ENCODE measurements at places on chromosomes 6 and 20.

GRCh38 chr6:126944512-126944911 lies 174.0 kb upstream of the RSPO3 start:
- no peak for DNase-seq

DNA sequence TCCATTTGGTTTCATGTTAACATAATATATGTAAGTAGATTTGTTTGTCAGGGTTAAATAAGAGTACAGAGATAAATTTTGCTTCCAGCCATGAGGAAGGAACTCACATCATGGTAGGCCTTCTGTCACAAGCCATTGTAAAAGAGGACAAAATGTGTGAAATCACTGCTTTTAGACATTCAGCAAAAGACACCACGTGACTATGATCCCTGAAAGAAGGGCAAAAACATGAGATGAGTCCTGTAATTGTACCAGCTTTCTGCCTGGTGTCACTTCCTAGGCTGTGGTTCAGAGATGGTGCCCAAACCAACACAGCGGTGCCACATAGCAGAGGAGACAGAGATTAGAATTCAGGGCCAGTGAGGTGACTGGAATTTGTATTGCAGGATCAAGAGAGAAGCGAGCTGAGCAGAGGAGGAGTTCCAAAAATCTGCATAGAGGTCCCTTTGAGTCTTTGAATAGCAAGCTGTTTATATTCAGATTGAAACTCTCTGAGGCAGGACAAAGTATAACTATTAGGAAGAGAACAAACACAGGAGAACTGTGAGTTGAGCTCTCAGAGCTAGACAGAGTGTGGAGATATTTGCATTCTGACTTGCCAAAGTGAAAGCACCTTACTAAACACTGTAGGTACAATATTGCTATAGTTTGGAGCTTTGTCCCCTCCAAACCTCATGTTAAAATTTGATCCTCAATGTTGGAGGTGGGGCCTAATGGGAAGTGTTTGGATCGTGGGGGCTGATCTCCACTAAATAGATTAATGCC lies 52.6 kb upstream of the PDE7B start:
- DNase-seq, result no peak

GRCh38 chr20:49579874-49580812 lies 12.2 kb upstream of the PTGIS start:
- DNase-seq, result no peak

DNA sequence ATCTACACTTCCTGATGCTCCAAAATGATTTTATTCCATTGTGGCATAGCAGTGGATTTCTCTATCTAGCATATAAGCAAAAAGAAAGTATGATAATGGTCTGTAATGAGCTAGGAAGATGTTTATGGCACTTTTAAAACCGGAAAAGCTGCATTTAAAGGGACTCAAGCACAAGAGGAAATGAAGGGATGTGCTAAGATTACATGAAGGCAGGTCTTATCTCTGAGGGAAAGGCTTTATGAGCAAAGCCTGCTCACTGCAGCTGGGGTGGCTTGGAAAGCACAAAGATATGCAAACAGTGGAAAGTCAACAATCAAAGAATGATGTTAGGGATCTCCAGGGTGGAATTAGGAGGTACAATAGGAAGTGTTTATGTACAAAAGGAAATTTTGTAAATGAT lies 138.2 kb downstream of the TENT5A start:
- no peak for DNase-seq

DNA sequence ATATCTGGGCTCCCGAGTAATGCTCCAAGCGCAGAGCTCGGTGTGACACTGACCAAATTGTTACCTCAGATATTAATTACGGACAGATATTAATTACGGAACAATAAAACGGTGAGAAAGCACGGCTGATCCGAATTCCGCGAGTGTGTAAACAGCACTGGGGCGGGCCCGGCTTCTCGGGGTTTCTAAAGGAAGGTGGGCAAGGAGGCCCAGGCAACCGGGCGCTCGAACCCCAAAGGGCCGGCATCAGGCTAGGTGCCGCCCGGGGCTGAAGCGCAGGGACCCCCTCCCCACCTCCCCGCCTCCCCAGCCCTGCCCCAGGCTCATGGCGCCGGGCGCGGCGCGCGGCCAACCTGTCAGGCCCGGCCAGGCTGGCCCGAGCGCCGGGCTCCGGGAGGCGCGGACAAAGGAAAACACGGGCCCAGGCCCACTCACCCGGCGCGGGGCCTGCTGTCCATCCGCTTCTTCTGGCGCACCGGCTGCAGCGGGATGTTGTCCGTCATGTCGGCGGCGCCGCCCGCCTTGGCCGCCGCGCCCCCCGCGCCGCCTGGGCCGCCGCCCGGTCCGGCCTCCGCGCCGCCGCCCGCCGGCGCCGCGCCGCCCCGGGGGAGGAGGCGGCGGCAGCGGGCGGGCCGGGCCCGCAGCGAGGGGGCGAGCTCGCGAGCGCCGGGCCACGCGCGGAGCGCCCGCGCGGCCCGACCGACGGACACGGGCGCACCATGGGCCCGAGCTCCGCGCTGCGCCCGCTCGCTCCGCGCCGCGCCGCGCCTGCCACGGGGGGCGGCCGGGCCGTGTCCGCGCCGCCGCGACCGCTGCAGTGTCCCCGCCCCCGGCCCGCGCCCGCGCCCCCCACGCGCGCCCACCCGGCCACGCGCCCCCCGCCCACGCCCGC lies at the start of gene ATP9A:
Gene ATP9A (minus strand): TSS at position 524 of the 892 bp plus-strand sequence. CDS start 21 bp downstream, at position 503.
- no peak for DNase-seq

DNA sequence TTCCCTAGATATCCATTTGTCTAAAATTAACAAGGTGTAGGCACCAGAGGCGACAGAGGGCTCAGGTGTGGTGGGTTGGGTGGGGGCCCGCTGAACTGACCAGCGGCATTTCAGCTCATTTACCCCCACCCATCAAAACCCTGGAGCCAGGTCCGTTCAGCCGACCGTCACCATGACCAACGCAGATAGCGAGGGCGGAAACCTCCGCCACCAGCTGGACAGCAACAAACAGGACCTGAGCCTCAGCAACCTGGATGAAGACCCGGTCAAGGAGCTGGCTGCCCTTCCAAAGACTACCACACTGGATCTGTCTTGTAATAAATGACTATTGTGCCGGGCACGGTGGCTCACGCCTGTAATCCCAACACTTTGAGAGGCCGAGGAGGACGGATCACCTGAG lies 120.8 kb upstream of the LGSN start:
- DNase-seq, result no peak

DNA sequence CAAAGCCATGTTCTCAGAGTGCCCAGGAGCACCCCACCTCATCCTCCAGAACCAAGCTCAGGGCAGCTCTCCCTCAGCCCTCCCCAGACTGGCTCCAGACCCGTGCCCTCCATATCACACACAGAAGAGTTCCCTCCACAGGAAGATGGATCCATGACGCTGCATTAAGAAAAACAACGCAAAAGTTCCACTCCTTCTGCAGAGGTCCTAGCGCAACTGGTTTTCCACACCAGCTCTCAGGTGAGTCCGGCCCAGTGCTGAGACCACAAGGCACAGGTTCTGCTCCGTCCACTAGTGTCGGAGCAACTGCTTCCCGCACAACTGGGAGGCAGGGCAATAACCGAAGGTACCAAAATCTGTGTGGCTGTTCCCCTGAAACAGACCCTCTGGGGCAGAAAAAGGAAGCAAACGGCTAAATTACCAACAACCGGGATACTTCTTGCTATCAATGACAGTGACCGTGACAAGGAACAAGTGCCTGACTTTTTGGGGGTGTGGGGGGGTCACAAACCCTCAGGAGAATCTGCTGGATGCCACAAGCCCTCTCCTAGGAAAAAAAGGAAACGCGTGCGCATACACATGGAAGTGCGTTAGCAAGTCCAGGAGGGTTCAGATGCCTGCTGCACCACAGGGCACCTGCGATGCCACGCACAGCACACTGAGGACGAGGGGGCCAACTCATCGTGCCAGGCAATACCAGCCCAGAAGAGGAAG lies 49.2 kb downstream of the MYH7B start:
- no peak for DNase-seq

- peak; percentile 74 for DNase-seq
Measured at GRCh38 chr6:26536571-26537159, 1.5 kb upstream of the HMGN4 start.

- peak; percentile 86 for DNase-seq
Measured at GRCh38 chr6:27503436-27504030, 30.6 kb upstream of the ZNF184 start.

- DNase-seq, result no peak
Measured at GRCh38 chr6:143222801-143223231, 162.1 kb downstream of the AIG1 start.

DNA sequence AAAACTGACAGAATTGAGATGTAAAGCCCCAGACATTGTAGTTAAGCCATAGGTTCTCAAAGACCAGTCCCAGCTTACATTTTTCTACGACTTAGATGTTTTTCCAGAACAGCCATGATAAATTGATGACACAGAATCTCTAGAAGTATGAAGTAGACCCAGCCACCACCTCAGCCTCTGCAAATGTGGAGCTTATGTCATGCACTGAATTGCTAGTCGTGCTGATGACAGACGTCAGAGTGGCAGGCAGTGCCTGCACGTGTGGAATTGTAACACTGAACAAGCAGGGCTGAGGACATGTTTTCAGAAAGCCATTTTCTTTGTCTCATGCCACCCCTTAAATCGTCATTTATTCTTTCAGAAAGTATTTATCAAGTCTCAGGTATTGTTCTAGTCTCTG lies 72.4 kb upstream of the TMEM181 start:
- no peak for DNase-seq

DNA sequence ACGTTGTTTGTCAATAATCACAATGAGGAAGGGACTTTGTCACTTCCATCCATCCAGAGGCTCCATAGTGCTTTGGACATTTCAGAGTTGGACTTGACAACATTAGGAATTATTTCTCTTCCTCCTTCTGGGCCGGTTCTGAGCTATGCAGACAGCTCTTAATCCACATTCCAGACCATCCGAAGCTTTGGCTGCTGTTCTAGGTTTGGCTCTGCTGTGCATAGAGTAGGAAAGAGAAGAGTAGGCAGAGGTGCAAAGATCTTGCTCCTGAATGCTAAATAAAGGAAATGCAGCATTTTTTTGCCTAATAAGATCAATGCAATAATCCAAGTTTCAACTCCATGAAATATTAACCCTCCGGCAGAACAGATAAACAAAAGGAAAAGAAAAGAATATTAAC lies 251.8 kb upstream of the PRND start:
- DNase-seq, result no peak

GRCh38 chr20:17635332-17636244 lies 46.5 kb downstream of the RRBP1 start:
- no peak for DNase-seq

DNA sequence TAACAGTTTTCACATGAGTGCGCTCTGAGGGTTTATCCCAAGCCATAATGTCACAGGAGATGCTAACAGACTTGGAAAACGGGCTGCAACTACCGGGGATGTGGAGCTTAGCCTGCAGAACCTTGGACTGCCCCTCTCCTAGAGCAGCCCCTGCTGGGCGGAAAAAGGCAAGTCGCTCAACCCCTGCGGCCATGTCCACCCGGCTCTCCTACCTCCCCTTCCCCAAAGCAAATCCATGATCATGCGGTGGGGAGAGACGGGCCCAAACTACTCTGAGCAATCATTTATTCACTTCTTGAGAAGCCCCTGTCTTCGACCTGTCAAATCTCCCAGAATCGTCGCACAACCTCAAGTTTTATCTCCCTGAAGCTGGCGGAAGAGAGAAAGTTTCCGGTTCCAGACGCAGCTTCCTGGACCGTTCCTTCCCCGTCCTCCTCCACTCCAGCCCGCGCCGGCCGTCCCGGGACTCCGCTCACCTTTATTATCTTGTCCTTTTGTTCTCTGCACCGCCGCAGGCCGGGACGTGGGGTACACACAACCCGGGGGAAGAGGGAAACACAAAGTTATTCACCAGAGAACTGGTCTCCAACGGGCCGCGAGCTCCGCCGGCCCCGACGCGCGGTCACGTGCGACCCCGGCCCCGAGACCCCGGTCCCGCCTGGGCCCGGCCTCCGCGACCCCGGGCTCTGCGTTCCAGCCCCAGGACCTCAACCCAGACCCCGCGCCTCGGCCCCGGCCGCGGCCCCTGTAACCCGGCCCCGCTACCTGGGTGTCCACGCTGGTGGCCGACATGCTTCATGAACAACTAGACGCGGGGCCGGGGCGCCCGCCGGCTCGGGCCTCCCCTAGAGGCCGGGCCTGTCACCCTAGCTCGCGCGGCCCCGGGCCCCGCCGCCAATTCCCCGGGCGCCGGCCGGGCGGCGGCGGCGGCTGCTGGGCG lies 560 bp downstream of the YTHDF1 start:
- DNase-seq, result peak; percentile 45

GRCh38 chr20:38665506-38666285 lies 58.6 kb upstream of the SLC32A1 start:
- no peak for DNase-seq

DNA sequence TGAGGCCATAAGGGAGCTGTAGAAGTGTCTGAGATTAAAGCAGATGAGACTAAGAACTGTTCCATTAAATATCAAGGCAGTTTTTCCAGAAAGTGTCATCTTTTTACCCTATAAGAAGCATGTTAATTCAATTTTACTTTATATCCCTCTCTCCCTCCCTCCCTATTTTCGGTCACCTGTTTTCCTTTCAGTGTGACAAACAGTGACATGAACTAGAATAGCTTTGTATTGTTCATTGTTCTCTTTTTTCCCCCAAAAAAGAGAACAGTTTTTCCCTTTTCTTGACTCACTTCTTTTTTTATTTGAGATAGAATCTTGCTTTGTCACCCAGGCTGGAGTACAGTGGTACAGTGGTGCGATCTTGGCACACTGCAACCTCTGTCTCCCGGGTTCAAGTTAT lies 269.3 kb downstream of the ZFAND3 start:
- DNase-seq, result no peak

- DNase-seq, result no peak
Measured at GRCh38 chr20:28562510-28562898, 2695.0 kb upstream of the DEFB115 start.

DNA sequence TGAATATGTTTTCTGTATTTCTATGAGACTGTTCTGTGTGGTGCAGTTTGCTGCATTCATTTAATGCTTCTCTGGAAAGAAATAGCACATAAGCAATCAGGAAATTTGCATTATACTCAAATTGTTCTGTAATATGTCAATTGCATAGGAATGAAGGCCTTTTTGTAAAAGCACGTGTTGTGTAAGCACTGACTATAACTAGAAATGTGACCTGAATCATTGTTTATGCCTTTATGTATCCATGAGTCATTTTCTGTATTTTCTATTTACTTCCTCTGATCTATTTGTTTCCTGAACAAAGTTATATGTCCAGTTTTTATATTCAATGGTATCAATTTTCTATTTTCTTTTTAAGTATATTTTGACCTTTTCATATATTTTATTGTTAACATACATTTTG lies 1455.3 kb downstream of the GRIK2 start:
- no peak for DNase-seq

DNA sequence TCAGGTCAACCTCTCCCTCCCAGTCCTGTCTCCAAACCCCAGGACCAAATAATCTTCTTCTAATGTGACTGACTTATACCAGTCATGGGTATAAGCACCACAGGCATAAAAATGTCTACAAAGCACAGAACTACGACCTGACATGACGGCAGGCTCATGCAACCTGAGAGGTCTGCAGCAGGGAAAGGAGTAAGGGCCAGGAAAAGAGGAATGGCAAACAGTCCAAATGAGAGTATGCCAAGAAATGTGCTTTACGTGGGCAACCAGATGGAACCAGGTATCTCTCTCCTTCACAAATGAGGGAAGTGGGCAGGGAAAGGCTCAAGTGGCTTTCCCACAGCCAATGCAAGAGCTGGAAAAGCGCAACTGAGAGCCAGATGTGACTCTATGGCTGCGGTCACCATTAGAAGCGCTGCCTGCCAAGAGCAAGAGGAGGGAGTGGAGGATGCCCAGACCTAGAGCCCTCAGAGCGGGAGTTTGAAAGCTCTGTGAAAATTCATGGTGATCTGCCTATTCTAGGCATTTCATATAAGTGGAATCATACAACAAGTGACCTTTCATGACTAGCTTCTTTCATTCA lies 6.0 kb downstream of the APMAP start:
- no peak for DNase-seq

- no peak for DNase-seq
Measured at GRCh38 chr20:47849596-47849995, 64.3 kb upstream of the SULF2 start.

All from activated CD4-positive, alpha-beta memory T cell treated with anti-CD3 and anti-CD28 coated beads for 36 hours (primary cell).